ENCODE measurements at places on chromosomes 7 and 10. TPM values are rescaled to one million over a fixed set of nuclear protein-coding genes. Genes with fewer than 3 reads are reported as not detected.

Gene FRMPD2
- total RNA-seq = not detected

Gene OR2F2
- not detected for total RNA-seq

Gene SLC13A4
- total RNA-seq = not detected

Gene C1QL3
- not detected for total RNA-seq

Gene AHR
- 43.7 TPM for total RNA-seq

Gene CDHR1
- total RNA-seq = 0.26 TPM

Gene COL1A2
- 0.16 TPM for total RNA-seq

Gene ZPBP
- not detected for total RNA-seq

Gene HOXA7
- total RNA-seq = not detected

Gene EGFR
- total RNA-seq = not detected

GRCh38 chr7:159050704-159051103 lies 94.0 kb downstream of the VIPR2 start:
- DNase-seq = no peak

- DNase-seq = no peak
These were observed 78.8 kb upstream of the FAM180A start for GRCh38 chr7:135827391-135827790.

DNA sequence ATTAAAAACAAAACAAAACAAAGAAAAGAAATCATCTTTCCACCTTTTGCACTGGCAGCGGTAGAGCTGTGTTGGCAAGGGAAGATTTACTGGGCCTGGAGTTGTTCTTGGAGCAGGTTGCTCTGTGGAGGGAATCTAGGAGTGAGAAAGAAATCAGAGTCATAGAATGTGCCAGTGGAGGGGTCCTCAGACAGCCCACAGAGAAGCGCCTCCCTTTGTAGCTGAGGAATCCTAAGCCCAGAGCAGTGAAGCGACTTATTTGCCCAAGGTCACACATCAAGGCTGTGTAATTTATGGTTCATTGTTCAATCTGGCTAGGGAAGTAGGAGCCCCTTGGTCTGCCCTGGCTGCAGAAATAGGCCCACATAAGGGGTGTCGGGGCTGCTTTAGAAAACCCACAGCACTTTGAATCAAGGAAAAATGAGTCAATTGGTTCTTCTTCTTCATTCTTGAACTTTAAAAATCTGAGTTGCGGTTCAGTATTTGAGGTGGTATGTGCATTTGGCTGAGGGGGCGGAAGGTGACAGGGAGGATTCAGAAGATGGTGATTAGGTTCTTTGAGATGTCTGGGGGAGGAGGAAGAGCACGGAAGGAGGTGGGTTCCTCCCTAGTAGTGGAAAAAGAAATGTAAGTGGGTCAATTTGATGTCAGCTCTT lies 253.7 kb downstream of the PTEN start:
- peak; percentile 39 for DNase-seq

GRCh38 chr10:123643315-123643714 lies 22.8 kb upstream of the GPR26 start:
- no peak for DNase-seq

DNA sequence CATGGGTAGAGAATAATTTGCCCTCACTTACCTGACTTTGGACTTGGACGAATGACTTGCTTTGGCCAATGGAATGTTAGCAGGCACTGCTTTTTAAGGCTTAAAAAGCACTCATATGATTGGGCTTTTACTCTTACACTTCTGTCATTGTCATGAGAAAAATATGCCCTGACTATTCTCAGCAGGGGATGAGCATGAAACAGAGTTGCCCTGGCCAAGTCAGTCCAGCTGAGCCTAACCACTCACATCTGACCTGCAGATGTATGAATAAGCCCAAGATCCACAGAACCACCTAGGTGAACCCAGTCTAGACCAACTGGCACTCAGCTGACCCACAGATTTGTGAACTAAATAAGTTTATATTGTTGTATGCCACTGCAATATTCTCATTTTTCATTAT lies 573.5 kb downstream of the TNS3 start:
- DNase-seq = no peak

DNA sequence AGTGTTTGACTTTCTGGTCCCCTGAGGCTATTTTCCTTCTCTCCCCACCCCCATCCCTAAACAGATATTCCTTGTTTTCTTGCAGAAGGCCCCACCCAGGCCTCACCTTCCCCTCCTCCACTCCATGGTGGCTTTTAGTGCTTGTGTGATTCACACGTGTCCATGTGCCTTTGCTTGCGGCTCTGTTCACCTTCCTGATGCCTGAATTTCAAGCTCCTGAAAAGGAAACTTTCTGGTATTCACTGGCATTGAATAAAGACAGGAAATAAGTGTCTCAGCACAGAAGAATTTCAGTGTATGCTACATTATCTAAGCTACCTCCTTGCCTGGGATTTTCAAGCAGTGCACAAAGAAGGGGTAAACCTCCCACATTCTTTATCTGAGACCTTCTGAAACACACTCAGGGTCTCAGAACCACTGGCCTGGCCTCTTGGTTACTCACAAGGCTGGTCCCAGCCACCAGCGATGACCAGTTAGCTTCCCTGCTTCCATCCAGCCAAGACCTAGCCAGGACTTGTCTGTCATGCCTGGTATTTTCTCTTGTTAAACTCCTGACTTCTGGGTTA lies 17.2 kb upstream of the UBE2H start:
- DNase-seq = no peak

DNA sequence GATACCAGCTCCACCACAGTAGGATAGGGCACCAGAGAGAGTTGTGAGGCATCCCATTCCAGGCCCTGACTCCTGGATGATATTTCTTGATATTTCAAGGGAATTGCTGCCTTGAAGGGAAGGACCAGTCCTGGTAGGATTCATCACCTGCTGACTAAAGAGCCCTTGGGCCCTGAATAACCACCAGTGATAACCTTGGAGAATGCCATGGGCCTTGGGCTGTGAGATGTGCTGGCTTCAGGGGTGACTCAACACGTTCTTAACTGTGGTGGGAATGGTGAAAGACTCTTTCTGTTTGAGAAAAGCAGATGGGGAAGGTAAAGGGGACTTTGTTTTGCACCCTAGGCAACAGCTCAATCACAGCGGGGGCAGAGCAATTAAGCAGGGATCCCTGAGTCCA lies 21.4 kb upstream of the ASZ1 start:
- no peak for DNase-seq

DNA sequence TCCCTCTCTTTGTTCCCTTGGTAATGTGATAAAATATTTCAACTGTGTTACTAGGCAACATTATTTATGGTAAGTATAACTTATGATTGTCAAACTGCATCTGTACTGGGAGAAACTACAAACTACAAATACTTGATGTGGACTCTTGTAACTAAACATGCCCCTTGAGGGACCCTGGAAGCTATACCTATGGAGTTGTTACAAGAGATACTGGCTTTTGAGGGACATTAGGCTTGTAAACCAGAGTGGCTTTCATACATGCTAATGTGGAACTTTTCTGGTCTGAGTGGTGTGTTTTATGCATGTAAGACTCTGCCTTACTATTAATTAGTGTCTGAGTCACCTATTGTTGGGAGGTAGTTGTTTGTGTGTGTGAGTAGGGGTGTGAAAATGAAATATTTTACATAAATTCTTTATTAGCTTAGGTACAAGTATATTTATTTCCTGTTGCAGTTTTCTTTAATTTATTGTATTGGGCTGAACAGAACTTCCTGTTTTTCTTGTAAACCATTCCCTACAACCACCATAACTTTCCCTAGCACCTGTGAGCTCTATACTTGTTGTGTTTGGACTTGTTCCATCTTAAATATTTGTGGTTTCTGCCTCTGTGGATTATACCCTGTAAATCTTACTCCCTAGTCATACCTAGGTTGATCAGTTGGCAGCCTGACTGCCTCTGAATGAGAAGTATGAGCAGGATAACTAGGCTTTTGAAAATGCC lies 49.8 kb downstream of the STK31 start:
- no peak for DNase-seq

DNA sequence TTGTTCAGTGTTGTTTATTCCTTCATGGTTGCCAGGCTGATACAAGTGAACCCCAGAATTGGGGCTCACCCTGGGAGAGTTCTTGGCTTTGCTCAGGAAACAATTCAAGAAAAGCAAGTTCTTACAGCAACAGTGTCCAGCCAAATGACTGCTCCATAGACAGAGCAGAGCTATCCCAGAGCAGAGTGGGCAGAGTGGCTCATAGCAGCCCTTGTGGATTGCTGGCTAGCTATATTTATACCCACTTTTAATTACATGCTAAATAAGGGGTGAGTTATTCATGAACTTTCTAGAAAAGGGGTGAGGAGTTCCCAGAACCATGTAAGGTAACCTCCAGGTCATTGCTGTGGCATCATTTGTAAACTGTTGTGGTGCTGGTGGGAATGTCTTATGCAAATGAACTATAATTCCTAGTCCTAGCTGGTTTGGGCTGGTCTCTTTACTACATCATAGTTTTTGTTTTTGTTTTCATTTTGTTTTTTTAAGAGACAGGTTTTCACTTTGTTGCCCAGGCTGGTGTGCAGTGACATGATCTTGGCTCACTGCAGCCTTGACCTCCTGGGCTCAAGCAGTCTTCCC lies 59.9 kb upstream of the HBP1 start:
- no peak for DNase-seq

- no peak for DNase-seq
These were observed 1.9 kb downstream of the PTEN start for GRCh38 chr10:87865241-87865881.

- DNase-seq = no peak
These were observed 64.1 kb downstream of the WDR37 start for GRCh38 chr10:1120306-1120705.

- DNase-seq = no peak
These were observed 14.2 kb downstream of the SKAP2 start for GRCh38 chr7:26850193-26850651.

DNA sequence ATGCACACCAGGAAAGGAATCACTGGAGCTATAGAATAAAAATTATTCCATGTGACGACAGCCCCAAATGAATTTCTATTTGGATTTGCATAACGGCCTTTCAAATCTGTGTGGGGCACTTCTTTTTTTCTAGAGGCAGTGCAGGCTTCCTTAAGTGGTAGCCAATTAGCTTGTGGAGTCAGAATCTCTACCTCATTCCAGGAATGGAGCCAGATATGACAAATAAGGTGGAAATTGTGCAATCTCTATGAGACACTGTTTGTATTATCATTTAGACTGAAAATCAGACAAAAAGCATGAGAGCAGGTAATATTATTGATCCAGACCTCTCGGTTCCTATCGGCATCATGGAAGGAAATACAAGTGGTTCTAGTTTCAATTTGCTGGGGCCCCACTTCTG lies 78.7 kb downstream of the BEND7 start:
- DNase-seq = no peak

GRCh38 chr7:8205537-8205936 lies 56.4 kb downstream of the ICA1 start:
- no peak for DNase-seq

DNA sequence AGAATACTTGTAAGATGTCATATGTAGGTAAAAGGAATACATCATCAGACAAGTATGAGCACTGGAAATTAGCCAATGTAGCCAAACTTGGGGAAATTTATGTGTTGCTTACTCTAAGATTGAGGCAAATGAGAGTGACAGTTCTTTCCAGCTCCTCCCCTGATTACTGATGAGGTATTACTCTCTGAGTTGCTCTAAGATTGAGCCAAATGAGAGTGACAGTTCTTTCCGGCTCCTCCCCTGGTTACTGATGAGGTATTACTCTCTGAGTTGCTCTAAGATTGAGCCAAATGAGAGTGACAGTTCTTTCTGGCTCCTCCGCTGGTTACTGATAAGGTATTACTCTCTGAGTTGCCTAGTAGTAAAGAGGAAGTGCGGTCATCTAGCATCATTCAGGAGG lies 435.8 kb downstream of the NRG3 start:
- DNase-seq = no peak
